ENCODE measurements at places on chromosomes 11 and 22.

- DNase-seq, result no peak
Measured at GRCh38 chr11:36326524-36327419, 30.7 kb downstream of the PRR5L start.

- peak; percentile 37 for DNase-seq
Measured at GRCh38 chr11:62130283-62131169, 6.7 kb downstream of the INCENP start.

DNA sequence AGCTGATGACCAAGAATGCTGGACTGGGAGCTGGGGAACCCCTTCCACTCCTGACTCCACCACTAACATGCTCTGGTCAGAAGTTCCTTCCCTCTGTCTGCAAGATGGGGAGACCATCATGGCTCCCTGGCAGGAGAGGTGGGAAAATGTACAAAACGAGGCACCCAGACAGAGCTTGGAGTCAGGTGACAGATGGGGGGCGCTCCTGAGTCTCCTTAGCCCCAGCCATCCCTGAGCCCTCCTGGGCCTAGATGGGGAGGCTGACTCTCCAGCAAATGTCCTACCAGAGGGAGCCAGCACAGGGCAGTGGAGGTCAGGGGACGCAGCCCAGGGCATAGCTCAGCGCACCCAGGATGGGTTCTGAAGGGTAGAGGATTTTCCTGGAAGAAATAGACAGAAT lies 20.0 kb downstream of the KCNJ4 start:
- DNase-seq, result no peak

- DNase-seq, result no peak
Measured at GRCh38 chr22:47472636-47473035, 710.2 kb downstream of the TBC1D22A start.
